IgD-negative memory B cell (primary cell): ENCODE measurements at places on chromosomes 5 and 9. TPM values are rescaled to one million over a fixed set of nuclear protein-coding genes. Genes with fewer than 3 reads are reported as not detected.

SPINK6 gene
- not detected for polyA plus RNA-seq

NR5A1 gene
- polyA plus RNA-seq: not detected

PCDHB2 gene
- polyA plus RNA-seq: not detected

IL5 gene
- not detected for polyA plus RNA-seq

HMMR gene
- not detected for polyA plus RNA-seq
